ENCODE measurements at places on chromosomes 5 and 9.

GRCh38 chr9:89642789-89643188 lies 38.0 kb downstream of the GADD45G start:
- no peak for DNase-seq

- no peak for DNase-seq
These were observed 15.5 kb downstream of the PCDHB15 start for GRCh38 chr5:141260458-141261237.

DNA sequence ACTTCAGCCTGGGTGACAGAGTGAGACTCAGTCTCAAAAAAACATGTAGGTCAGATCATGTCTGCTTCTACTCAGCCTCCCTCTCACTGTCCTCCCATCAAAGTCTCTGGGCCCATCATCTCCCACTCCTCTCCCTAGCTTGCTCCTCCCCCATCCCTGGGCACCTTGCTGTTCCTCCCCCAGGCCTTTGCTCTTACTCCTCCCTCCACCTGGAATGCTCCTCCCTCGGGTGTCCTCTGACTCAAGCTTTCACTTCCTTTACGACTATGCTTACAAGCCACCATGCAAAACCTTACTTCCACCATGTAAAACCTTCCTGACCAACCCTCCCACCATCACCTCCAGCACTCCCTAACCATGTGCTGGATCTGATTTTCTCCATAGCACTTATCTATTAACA lies 51.5 kb downstream of the MTMR12 start:
- no peak for DNase-seq

DNA sequence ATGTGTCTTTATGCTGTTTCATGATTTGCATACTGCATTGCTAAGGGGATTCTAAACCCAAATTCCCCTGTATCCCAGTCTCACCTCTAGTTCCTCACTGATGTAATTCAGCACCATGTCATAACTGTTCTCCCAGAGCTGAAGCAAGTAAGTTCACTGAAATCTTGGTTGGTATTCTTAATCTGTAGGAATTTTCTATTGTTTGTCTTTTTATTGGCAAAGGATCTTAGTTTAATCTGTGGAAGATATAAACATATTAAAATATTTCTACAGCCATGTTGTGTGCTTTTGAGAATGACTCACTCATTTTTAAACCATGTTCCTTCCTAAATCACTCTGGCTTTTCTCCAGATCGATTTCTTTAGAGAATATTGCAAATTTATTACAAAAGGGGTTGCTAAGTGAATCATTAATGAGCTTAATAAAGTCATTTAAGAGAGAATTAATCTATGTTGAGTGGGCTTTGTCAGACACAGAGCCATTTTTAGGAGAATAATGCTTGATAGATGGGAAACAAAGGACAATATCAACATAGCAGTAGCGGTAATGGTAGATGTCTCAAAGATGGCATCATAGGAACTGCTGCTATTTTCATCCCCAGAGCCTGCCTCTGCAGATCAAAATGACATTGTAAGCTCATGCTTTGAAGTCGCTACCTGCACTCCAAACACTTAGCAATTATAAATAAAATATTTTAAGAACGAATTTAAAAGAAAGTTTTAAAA lies 110.0 kb downstream of the ENC1 start:
- no peak for DNase-seq

GRCh38 chr9:34984049-34984448 lies 5.5 kb upstream of the DNAJB5 start:
- no peak for DNase-seq

GRCh38 chr9:133583586-133583985 lies 25.6 kb downstream of the FAM163B start:
- DNase-seq: no peak

DNA sequence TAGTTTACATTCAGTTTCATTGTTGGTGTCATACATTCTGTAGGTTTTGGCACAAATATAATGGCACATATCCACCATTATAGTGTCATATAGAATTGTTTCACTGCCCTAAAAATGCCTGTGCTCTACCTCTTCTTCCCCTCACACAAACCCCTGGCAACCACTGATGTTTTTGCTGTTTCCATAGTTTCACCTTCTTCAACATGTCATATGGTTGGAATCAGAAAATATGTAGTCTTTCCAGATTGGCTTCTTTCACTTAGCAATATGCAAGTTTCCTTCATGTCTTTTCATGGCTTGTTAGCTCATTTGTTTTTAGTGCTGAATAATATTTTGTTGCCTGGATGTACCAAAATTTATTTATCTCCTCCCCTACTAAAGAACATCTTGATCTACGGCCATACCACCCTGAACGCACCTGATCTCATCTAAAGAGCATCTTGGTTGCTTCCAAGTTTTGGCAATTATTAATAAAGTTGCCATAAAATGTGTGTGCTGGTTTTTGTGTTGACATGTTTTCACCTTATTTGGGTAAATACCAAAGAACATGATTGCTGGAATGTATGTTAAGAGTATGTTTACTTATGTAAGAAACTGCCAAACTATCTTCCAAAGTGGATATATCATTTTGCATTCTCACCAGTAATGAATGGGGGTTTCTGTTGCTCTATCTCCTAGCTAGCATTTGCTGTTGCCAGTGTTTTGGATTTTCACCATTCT lies 17.0 kb upstream of the CDK20 start:
- no peak for DNase-seq

- DNase-seq: no peak
These were observed 45.4 kb upstream of the MYOT start for GRCh38 chr5:137822158-137822764.

- DNase-seq: no peak
These were observed 59.9 kb downstream of the NSUN2 start for GRCh38 chr5:6572825-6573380.

GRCh38 chr5:150402901-150403342 lies 9.8 kb downstream of the CD74 start:
- DNase-seq: no peak

- DNase-seq: no peak
These were observed 194.3 kb upstream of the MAP3K1 start for GRCh38 chr5:56620903-56621677.

DNA sequence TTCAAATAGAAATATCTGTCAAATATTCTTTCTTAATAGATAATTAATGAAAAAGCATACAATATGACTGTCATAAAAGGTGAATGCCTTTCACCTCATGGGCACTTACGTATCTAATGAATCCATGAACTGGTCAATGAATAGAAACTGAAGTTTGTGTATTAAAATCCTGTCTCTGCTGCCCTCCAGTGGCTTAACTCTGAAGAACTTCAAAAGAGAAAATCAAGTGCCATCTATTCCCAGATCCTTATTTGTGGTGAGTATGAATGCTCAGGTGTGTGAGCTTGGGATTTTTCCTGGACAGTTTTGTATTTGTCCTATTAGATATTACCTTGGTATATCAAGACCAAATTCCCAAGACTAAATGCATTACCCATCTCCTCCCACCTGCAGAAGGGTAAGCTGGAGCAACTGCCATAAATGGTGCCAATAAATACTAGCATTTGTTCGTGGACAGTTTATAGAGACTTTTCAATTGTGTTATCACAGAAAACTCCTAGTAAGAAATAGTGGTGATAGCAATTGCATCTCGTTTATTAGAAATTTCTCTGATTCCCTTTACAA lies 44.0 kb upstream of the SVEP1 start:
- no peak for DNase-seq

GRCh38 chr9:73009649-73010288 lies 56.9 kb upstream of the ALDH1A1 start:
- DNase-seq: no peak
